ENCODE measurements at places on chromosomes 4 and X. TPM values are rescaled to one million over a fixed set of nuclear protein-coding genes. Genes with fewer than 3 reads are reported as not detected.
A peak's percentile ranks its signal among the peaks of the same experiment; 100 is the strongest.

Gene RTL3
- total RNA-seq, result 0.15 TPM

Gene SLC10A4
- not detected for total RNA-seq

Gene TGIF2LX
- total RNA-seq, result not detected

Gene MTTP
- total RNA-seq, result 0.97 TPM

Gene FATE1
- total RNA-seq, result not detected

Gene KLB
- 0.76 TPM for total RNA-seq

DNA sequence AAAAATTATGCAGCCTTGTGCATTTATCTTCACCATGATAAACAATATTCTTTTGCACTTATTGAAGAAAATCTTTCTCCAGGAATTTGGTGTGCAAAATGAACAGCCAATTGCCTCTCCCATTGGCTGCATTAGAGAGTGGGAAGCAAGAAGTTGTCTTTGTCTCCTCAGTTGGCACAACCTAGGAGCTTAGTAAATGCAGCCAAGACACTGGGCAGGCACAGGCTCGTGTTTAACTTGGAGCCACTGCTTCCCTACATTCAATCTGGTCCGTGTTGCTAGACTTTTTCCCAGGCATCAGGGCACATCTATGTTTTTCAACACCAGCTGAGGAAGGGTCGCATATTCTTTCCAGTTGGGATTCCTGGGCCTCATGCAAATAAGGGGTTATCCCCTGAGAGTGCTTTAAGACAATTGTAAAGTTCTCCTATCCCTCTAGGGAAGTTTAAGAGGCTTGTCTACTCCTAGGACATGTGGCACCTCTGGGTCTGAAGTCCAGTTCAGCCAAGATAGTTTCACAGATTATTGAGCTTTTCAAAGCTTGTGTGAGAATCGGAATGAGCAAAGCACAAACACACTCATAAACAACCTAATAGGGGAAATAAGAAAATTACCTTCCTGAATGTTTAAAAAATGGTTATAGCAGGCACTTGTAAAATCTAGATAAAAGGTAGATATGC lies 31.8 kb upstream of the SRD5A3 start:
- H3K27ac ChIP-seq, result no peak overlapping the region
- H3K4me1 ChIP-seq, result peaks cover 19% of the 10 kb centered on the region
- DNase-seq, result no peak
- H3K4me3 ChIP-seq, result no peak overlapping the region
- no peaks in the 10 kb centered on the region for H3K27me3 ChIP-seq

DNA sequence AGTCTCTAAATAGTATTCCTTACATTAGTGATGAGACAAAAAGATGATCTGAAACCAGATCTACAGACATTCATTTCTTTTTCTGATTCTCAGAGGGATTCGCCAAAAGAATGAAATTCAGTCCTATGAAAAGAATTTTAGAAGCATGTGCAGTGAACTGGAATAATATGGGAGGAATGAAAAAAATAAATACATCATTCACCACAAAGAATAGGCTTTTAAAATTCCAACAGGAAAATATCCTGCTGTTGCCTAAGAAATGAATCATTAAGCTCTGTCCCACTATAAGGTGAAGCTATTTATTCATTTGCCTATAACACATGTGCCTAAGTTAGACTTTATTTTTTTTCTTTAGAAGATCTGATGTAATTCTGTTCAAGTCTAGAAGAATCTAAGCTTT lies 165.9 kb downstream of the IL15 start:
- no peaks in the 10 kb centered on the region for H3K36me3 ChIP-seq
- no peak overlapping the region for H3K27ac ChIP-seq
- H3K27me3 ChIP-seq, result no peaks in the 10 kb centered on the region
- H3K4me1 ChIP-seq, result no peaks in the 10 kb centered on the region
- H3K4me3 ChIP-seq, result no peak overlapping the region
- DNase-seq, result no peak

GRCh38 chr4:11704186-11704830 lies 275.6 kb upstream of the HS3ST1 start:
- H3K27me3 ChIP-seq, result no peaks in the 10 kb centered on the region
- peaks cover 1% of the 10 kb centered on the region for H3K4me1 ChIP-seq
- H3K36me3 ChIP-seq, result no peaks in the 10 kb centered on the region
- no peak for DNase-seq
- no peak overlapping the region for H3K4me3 ChIP-seq
- no peak overlapping the region for H3K27ac ChIP-seq

- no peak for DNase-seq
- H3K27ac ChIP-seq, result no peak overlapping the region
- no peaks in the 10 kb centered on the region for H3K27me3 ChIP-seq
- H3K36me3 ChIP-seq, result no peaks in the 10 kb centered on the region
- no peaks in the 10 kb centered on the region for H3K4me1 ChIP-seq
These were observed 64.3 kb upstream of the GABRE start for GRCh38 chrX:152038804-152039203.

DNA sequence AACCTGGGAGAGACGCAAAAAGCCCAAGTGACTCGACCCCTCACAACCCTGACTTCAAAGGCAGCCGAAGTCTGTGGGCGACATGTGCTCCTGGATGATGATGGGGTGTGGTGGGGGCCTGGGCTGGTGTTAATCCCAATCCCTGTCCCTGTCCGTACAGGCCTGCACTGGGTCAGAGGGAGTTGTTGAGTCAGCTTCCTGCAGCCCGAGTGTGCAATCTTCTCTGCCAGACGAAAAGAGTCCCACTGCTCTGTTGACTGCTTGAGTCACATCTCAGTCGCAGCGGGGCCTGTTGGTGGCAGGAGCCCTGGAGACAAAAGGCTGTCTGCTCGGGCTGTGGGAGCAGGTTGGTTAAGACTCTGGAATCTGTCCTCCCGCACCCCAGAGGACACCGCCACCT lies 10.3 kb downstream of the FAM3A start:
- no peaks in the 10 kb centered on the region for H3K27me3 ChIP-seq
- no peak for DNase-seq
- no peak overlapping the region for H3K4me3 ChIP-seq

GRCh38 chrX:140433582-140433981 lies 71.3 kb downstream of the SOX3 start:
- H3K27me3 ChIP-seq, result no peaks in the 10 kb centered on the region
- no peaks in the 10 kb centered on the region for H3K4me1 ChIP-seq
- DNase-seq, result no peak
- no peak overlapping the region for H3K27ac ChIP-seq
- H3K36me3 ChIP-seq, result no peaks in the 10 kb centered on the region
- H3K4me3 ChIP-seq, result no peak overlapping the region

DNA sequence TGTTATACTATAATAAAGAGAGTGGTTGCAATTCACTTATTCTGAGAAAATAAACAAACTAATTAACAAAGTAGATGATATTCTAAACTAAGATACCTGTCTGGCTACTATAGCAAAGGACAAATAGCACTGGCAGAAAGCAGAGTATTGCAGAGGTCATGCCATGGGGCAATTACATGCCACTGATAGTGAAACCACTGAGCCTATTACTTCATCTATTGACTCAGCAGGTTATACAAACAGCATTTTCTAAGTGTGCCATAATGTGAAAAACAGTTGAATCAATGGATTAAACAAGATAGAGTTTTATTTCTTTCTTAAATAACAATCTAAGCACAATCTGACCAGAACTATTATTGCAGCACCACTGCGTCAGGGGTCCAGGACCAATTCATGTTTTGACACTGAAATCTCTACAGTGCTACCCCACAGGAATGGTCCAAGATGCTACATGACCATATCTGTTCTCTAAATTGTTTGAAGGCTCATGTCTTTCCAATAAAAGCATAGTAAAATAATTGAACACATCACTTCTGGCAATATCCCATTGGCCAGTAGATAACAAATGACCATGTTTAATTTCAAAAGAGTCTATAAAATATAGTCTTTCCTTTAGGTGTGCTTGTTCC lies 389.5 kb upstream of the GRID2 start:
- H3K4me1 ChIP-seq, result no peaks in the 10 kb centered on the region
- no peak for DNase-seq
- no peaks in the 10 kb centered on the region for H3K36me3 ChIP-seq
- no peaks in the 10 kb centered on the region for H3K27me3 ChIP-seq
- H3K4me3 ChIP-seq, result no peak overlapping the region

- no peak for DNase-seq
- H3K4me3 ChIP-seq, result no peak overlapping the region
These were observed 155.2 kb upstream of the GALNT7 start for GRCh38 chr4:173013232-173013930.

- DNase-seq, result no peak
- no peaks in the 10 kb centered on the region for H3K27me3 ChIP-seq
- no peaks in the 10 kb centered on the region for H3K36me3 ChIP-seq
- no peak overlapping the region for H3K27ac ChIP-seq
- no peak overlapping the region for H3K4me3 ChIP-seq
- peaks cover 27% of the 10 kb centered on the region for H3K4me1 ChIP-seq
These were observed 65.0 kb downstream of the INPP4B start for GRCh38 chr4:142781114-142781513.

DNA sequence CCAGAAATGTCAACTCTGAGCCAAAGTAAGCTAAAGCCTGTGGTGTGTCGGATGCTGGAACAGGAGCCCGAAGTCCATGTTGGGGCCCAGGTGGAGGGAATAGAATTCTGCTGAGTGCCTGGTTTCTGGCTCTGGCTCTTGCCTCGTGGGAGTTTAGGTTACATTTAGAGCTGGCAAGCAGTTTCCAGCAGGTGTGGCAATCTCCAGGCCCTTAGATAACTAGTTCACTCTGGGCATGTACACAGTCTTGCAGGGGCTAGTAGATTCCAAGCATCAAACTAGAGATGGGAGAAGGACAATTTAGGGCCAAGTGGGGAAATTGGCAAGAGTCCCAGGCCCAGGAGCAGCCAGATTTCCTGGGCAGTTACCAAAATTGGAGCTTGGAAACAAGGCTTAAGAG lies 56.3 kb upstream of the STOX2 start:
- H3K27me3 ChIP-seq, result no peaks in the 10 kb centered on the region
- DNase-seq, result no peak
- no peaks in the 10 kb centered on the region for H3K36me3 ChIP-seq
- no peak overlapping the region for H3K4me3 ChIP-seq
- H3K27ac ChIP-seq, result no peak overlapping the region

GRCh38 chrX:11386001-11386523 lies 92.8 kb downstream of the AMELX start:
- H3K4me3 ChIP-seq, result no peak overlapping the region
- H3K36me3 ChIP-seq, result no peaks in the 10 kb centered on the region
- H3K27ac ChIP-seq, result no peak overlapping the region

GRCh38 chrX:107675823-107676555 lies 47.7 kb downstream of the PRPS1 start:
- H3K4me3 ChIP-seq, result peak overlapping the region; percentile 56
- H3K4me1 ChIP-seq, result peaks cover 49% of the 10 kb centered on the region
- no peak for DNase-seq
- H3K36me3 ChIP-seq, result no peaks in the 10 kb centered on the region

- no peak overlapping the region for H3K27ac ChIP-seq
- no peak overlapping the region for H3K4me3 ChIP-seq
- H3K4me1 ChIP-seq, result no peaks in the 10 kb centered on the region
- H3K27me3 ChIP-seq, result no peaks in the 10 kb centered on the region
- H3K36me3 ChIP-seq, result no peaks in the 10 kb centered on the region
These were observed 45.3 kb downstream of the FAT4 start for GRCh38 chr4:125359960-125360634.

- H3K36me3 ChIP-seq, result no peaks in the 10 kb centered on the region
- no peak overlapping the region for H3K4me3 ChIP-seq
- H3K27ac ChIP-seq, result no peak overlapping the region
- H3K4me1 ChIP-seq, result no peaks in the 10 kb centered on the region
- no peaks in the 10 kb centered on the region for H3K27me3 ChIP-seq
- DNase-seq, result no peak
These were observed 978.1 kb downstream of the C4orf33 start for GRCh38 chr4:130074096-130074495.

- H3K36me3 ChIP-seq, result no peaks in the 10 kb centered on the region
- H3K27me3 ChIP-seq, result no peaks in the 10 kb centered on the region
- no peak overlapping the region for H3K27ac ChIP-seq
- H3K4me3 ChIP-seq, result no peak overlapping the region
- H3K4me1 ChIP-seq, result peaks cover 3% of the 10 kb centered on the region
These were observed 143.7 kb downstream of the NAA11 start for GRCh38 chr4:79182209-79182608.

GRCh38 chr4:54683616-54684346 lies 26.0 kb downstream of the KIT start:
- peaks cover 3% of the 10 kb centered on the region for H3K4me1 ChIP-seq
- no peak for DNase-seq
- H3K4me3 ChIP-seq, result no peak overlapping the region
- no peaks in the 10 kb centered on the region for H3K36me3 ChIP-seq

DNA sequence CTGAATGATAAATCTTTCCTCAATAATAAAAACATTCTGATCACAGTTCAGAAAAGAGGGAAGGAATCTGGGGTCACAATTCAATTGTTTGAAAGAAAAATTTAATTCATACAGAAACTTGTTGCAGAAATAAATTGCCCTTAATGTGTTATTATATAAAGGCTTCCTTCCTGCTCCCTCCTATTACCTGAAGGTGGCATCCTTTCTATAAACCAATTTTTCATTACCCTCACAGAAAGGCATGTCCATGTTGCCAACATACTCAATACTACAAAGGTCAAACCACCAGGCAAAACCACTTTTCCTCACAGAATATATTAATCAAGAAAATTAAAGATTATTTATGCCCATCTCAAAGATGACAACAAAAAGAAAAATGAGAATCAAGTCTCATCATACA lies 194.3 kb upstream of the CT83 start:
- no peak overlapping the region for H3K4me3 ChIP-seq
- H3K4me1 ChIP-seq, result no peaks in the 10 kb centered on the region
- no peak for DNase-seq
- no peaks in the 10 kb centered on the region for H3K27me3 ChIP-seq
- H3K27ac ChIP-seq, result no peak overlapping the region
- no peaks in the 10 kb centered on the region for H3K36me3 ChIP-seq

GRCh38 chrX:128599632-128600031 lies 547.4 kb upstream of the ACTRT1 start:
- H3K27ac ChIP-seq, result no peak overlapping the region
- DNase-seq, result no peak
- no peaks in the 10 kb centered on the region for H3K27me3 ChIP-seq
- no peak overlapping the region for H3K4me3 ChIP-seq

DNA sequence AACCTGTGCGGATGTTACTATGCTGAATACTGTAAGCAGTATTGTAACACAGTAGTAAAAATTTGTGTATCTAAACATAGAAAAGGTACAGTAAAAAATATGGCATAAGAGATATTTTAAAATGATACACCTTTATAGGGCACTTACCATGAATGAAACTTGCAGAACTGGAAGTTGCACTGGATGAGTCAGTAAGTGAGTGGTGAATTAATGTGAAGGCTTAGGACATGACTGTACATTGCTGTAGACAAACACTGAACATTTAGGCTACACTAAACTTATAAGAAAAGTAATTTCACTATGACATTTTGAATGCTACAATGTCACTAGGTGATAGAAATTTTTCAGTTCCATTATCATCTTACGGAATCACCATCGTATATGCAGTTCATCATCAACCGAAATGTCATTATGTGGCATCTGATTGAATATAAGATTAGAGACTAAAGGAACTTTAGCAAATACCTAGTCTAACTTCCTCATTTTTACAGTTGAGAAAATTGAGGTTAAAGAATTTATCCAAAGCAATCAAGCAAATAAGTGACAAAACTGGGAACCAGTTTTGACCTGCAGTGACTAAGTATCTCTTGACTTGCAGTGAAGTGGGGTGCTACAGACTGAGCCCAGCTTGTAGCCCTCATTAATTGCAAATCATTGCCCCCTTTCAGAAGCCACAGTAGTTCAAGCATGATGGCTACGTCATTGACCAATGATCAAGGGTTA lies 55.3 kb downstream of the EGF start:
- peaks cover 9% of the 10 kb centered on the region for H3K4me1 ChIP-seq
- no peaks in the 10 kb centered on the region for H3K27me3 ChIP-seq
- DNase-seq, result no peak
- H3K4me3 ChIP-seq, result no peak overlapping the region
- no peaks in the 10 kb centered on the region for H3K36me3 ChIP-seq

Data from suprapubic skin (tissue), 4 donors.